ENCODE measurements at places on chromosomes 5 and 9. TPM values are rescaled to one million over a fixed set of nuclear protein-coding genes. Genes with fewer than 3 reads are reported as not detected.

GRCh38 chr5:44933686-44934085 lies 124.9 kb downstream of the MRPS30 start:
- no peak for DNase-seq

ARID3C gene
- total RNA-seq = not detected

SLC27A4 gene
- total RNA-seq = 34.9 TPM

- DNase-seq = peak; percentile 16
These were observed 219.9 kb downstream of the CDK5RAP2 start for GRCh38 chr9:120360046-120360445.

DNA sequence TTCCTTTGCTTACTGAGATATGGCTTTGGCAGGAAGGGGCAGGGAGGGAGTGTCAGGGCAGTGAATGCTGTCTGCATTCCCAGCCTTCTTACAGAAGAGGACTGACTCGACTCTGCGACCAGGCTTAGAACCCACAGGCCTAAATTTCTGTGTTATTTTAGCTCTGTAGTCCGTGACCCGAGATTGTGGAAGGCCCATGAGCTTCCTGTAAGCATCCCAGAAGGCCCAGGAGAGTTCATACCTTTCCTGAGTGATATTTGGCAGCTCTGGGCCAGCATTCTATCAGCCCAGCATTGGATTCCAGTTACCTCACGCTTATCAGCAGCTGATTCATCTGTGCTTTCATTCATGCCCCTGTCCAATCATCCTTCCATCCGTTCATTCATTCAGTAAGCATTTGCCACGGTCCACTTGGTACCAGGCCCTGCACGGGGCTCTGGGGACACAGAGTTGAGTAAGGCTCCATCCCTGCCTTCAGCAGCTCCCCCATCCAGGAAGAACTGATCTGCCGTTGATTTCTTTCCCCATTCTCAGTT lies 28.2 kb upstream of the RPL26L1 start:
- no peak for DNase-seq

GRCh38 chr5:22780756-22781155 lies 72.4 kb downstream of the CDH12 start:
- DNase-seq = no peak

HSPB3 gene
- not detected for total RNA-seq

SCGB3A1 gene
- total RNA-seq = not detected

ABITRAM gene
- total RNA-seq = 4.8 TPM

LHX6 gene
- total RNA-seq = not detected

TMEFF1 gene
- total RNA-seq = not detected

DNA sequence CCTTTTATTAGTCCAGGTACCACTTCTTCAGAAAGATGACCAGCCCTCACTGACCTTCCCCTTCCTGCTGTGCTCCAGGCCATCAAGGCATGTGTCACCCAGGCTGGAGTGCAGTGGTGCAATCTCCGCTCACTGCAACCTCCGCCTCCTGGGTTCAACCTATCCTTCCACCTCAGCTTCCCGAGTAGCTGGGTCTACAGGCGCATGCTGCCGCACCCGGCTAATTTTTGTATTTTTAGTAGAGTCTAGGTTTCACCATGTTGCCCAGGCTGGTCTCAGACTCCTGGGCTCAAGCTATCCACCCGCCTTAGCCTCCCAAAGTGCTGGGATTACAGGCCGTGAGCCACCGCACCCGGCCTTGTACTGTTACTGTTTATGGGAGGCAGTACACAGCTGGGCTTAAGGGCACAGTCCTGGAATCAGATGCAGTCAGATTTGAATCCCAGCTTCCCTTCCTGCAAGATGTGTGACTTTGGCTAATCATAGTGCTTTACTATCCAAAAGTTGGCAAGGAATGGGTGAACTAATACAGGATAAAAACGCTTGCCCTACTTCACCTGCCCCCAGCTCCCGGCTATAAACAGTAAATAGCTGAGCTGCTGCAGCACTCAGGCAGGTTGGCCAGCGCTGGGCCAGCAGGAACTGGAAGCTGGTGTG lies 483 bp upstream of the EIF4EBP3 start:
- DNase-seq = no peak

LIFR gene
- not detected for total RNA-seq

GRCh38 chr9:78144008-78144381 lies 91.9 kb upstream of the CEP78 start:
- no peak for DNase-seq

DNA sequence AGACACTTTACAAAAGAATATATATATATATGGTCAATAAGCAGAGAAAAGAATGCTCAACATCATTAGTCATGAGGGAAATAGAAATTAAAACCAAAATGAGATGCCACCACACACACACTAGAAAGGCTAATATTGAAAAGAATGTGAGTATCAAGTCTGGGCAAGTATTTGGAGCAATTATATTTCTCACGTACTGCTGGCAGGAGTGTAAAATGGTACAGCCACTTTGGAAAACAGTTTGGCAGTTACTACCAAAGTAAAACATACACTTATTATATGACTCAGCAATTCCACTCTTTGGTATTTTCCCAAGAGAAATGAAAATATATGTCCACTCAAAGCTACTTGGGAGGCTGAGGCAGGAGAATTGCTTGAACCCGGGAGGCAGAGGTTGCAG lies 29.8 kb downstream of the NEUROG1 start:
- DNase-seq = no peak

GRCh38 chr5:172733131-172733973 lies 37.6 kb downstream of the DUSP1 start:
- DNase-seq = peak; percentile 86

DNA sequence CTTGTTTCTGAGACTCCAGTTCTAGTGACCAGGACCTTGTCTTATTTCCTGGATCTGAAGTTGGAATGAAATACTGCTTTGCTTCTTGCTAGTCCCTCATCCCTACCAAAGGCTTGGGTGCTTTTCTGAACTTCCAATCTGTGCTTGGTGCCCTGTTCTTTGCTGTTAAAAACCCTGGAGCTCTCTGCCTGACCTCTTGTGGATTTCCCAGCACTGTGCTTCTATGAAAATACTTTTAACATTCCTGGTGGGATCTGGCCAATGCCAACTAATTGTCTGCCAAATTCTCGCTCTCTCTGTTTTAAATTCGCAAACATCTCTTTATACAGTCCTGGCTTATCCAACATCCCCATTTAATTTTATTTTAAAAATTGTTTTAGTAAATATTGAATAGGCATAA lies 26.7 kb upstream of the CSNK1G3 start:
- no peak for DNase-seq

DNA sequence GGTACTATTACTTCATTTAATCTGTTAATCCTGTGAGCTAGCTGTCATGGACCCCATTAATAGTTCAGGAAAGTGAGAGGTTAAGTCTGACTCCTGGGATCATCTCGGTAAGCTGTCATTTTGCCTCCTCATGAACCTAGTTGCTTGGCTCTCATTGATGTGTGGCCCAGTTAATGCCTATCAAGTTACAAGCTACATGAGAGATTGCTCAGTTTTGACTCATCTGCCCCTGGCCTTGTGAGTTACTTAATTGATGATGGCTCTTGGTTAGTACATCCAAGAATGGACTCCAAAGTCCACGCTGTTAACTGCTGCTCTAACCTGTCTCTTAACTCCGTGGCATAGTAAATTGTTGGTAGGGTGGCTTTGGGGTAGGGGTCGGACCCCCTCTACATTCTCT lies 23.9 kb downstream of the LARP1 start:
- DNase-seq = no peak

GRCh38 chr5:20347334-20347733 lies 359.3 kb upstream of the CDH18 start:
- DNase-seq = no peak

DNA sequence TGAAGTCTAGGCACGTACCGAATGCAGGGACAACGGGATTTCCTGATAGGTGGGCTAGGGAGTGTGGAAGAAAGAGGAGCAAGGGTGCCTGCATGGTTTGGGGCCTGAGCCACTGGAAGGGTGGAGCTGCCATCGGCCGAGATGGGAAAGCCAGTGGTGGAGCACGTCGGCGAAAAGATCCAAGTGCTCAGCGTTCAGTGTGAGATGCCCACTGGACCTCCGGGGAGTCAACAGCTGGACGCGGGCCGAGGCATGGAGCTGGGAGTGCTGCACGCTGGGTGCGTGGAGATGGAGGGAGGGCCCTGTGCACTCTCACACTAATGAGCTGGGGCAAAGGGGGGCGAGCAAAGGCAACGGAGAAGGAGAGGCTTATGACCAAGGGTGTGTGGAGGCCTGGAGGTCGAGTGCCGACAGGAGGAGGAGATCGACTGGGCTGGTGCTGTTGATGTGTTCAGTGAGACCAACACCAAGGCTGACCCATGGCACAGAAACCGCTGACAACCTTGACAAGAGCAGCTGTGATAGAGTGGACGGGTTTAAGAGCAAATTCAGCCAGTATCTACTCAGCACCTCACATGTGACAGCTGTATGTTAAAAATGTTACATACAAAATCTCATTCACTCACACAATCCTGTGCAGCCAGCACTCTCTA lies 85.7 kb downstream of the STK10 start:
- DNase-seq = no peak

GRCh38 chr9:120474591-120475243 lies 105.2 kb downstream of the CDK5RAP2 start:
- DNase-seq = no peak

FOXD4L6 gene
- total RNA-seq = not detected

DNA sequence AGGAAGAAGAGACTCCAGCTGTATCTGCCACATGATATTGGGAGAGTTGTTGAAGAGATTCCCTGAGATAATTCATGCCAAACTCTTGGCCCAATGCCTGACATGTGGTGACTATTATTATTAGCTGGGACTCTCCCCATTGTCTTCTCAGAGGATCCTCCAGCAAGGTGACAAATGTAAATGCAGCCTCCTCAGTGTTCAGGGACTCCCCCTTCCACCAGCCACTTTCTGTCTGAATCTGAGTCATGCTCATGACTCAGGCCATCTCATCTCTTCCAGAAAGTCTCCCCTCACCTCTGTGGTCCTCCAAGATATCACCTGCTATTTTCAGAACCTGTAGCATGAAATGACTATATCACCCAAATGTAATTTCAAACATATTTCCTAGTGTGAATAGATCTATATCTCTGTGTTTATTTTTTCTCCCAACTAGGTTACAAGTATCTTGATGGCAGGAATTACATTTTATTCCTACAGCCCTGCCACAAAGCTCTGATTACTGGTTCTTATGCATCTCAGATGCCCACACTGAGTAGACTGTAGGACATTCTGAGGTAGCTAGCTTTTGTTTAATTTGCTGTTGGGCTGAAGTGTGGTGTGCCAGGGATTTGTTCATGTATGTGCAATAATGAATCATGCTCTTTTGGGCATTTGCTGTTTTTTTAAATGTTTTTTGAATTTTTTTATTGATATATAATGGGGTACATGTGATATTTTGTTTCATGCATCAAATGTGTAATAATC lies 126.6 kb upstream of the IL12B start:
- DNase-seq = no peak

DNA sequence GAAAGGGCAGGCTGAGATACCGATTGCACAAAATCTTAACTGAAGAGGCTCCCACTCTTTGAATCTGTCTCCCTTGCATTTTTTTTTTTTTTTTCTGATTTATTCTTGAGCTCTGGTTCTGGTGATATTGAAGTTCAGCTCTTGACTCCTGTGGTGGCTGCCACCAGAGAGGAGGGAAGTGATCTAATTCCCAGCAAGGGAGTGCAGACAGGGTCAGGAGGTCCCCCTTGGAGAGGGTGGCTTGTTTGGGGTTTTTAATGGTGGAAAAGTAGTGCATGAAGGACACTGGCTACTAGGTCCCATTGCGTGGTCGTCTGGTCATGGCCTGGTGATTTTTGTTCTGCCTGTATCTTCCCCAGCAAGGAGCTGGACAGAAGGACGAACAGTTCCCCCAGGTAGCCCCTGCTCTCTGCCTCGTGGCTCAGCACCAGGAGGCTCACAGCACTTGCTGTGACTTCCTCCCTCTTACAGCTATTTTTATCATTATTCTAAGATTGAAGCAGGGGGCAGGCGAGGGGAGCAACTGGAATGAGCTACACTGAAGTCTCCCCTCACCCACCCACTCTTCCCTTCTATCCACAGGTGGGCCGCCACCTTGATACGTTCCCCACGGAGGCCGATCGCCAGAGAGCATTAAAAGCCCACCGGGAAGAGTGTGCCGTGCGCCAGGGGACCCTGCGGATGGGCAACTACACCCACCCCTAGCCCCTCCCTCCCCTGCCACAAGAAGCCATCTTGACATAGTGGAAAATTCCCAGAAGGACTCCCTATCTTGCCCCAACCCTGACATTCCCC lies 10.4 kb upstream of the BARHL1 start:
- DNase-seq = no peak

F12 gene
- total RNA-seq = 52.9 TPM
